Hematopoietic multipotent progenitor cell treated with erythropoietin and hydrocortisone succinate and interleukin-3 and kit ligand, for 8 days (in vitro differentiated cells): ENCODE measurements at places on chromosomes 12 and 14.

DNA sequence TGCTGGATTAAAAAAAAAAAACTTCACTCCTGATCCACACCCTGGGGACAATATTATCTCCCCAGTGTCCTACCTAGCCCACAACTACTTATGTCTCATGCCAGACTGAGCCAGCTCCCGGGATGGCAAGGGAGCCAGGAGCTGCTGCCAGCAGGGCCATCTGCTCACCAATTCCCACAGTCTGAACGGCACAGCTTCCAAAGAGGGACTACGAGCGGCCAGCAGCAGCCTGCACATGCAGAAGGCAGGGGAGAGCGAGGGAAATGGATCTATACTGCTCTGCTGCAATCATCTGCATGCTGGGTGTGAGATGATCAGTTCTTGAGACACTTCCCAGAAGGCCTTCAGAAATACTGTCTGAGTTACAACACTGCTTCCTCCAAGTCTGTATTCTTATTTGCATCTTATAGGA lies 11.1 kb downstream of the SSH1 start:
- no peak for DNase-seq

GRCh38 chr14:105748204-105748578 lies 221.8 kb downstream of the TMEM121 start:
- no peak for DNase-seq

DNA sequence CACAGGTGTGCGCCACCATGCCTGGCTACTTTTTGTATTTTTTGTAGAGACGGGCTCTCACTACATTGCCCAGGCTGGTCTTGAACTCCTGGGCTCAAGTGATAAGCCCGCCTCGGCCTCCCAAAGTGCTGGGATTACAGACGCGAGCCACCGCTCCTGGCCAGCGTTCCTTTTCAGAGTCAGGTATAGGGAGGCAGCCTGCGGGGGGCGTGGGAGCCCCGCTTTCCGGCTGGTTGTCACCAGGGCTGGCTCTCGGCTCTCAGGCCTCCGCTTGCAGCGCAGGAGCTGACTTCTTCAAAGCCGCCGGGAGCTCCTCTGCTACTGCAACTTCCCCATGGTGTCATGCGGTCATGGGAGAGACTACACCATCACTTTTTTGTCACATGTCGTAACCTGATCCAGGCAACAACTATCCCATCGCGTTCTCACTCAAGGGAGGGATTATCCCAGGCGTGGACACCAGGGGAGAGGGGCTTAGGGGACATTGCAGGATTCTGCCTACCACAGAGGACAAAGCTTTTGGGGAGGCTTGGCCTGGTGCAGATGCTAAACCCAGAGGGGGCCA lies 129.4 kb downstream of the SCARB1 start:
- peak; percentile 15 for DNase-seq

GRCh38 chr12:121366063-121366459 lies 13.8 kb upstream of the ANAPC5 start:
- no peak for DNase-seq

DNA sequence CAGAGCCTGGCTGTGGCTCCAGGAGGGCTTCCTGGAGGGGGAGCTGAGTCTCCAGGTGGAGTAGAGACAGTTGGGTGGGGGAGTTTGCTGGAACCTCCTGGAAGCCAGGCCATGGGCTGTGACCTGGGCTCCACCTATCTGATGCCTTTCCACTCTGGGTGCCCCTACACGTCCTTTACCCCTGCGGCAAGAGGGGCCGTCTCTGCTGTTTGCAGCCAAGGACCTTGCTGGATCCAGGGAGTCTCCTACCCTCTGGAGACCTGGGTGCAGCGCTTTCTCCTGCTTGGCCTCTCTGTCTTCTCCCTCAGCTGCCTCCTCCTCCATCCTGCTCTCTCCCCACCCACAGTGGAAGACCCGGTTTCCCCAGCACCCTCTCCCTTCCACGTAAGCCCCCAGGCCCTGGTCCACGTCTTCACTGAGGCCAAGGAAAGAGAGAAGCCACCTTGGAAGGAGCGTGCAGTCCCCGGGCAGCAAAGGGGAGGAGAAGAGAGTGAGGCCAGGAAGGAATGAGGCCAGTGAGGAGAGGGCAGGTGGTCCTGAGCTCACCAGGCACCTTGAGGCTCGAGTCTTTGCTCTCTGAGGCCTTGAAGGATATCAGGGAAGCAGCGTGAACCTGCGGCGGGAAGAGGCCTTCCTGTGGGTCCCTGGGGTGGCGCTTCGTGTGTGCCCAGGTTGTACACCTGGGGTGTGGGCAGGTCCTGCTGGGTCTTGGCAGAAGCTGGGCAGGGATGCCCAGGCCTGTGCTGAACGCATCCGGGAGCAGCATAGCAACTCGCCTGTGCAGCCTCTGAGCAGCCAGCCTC lies 294.3 kb upstream of the RTL1 start:
- no peak for DNase-seq

DNA sequence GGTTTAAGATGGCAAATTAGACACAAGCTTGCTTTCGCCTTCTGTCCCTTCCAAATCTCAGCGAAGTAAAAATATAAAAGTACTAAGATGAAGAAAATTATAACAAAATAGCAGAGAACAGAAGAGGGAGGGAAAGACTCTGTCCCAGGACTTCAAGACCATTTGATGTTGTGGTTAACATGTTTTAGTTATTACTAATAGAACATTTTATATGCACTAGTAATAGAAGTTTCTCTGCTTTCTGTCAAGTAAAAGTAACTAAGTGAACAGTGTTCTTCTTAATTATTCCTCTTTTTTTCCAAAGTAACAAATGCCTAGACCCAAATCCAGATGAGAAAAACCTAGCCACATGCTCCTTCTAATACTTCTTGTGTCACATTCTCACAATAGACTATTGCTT lies 85.1 kb upstream of the DAAM1 start:
- no peak for DNase-seq

DNA sequence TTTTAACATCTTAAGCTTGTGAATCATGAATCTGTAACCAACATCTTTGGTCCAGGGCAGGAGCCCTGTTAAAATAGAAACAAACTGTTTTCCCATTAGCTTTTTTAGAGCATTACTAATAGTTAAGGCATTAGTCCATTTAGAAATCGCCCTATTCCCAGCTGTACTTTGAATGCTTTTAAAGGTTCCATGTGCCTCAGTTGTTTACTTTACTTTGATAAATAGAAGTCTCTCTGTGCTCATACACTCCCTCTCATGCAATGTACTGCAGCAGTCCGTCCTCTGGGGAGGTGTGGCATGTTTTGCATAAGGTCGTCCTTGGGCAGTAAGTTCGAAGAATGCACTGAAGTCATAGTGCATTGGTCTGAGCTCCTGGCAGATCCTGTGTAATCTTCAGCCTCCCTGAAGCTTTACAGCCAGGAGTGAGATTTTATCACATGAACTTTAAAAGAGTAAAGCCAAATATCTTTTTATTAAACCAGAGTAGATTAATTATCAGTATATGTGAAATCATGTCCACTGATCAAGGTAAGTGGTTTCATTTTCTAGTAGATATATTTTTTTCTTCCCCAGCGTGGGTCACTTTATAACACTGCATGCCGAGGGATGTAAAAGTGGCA lies 134.7 kb downstream of the FGD4 start:
- peak; percentile 47 for DNase-seq

DNA sequence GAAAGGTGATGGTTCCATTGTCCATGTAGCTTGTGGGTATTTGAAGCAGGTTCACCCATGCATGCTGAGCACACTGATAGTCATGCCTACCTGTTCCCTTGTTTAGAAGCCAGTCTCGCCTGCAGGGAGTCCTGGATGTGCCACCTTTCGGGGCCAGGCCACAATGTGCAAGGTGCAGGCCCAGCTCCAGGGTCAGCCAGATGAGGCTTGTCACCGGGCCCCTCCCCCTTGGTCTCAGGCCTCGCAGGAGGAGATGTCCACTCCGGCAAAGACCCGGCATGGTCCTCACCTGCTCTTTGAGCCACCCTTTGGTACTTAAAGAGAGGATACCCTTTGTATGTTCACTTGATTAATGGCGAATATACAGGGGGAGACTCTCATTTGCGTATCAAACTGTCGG lies 140.4 kb upstream of the RTL1 start:
- DNase-seq: no peak

GRCh38 chr12:67884596-67884995 lies 104.7 kb upstream of the IFNG-AS1 start:
- no peak for DNase-seq

DNA sequence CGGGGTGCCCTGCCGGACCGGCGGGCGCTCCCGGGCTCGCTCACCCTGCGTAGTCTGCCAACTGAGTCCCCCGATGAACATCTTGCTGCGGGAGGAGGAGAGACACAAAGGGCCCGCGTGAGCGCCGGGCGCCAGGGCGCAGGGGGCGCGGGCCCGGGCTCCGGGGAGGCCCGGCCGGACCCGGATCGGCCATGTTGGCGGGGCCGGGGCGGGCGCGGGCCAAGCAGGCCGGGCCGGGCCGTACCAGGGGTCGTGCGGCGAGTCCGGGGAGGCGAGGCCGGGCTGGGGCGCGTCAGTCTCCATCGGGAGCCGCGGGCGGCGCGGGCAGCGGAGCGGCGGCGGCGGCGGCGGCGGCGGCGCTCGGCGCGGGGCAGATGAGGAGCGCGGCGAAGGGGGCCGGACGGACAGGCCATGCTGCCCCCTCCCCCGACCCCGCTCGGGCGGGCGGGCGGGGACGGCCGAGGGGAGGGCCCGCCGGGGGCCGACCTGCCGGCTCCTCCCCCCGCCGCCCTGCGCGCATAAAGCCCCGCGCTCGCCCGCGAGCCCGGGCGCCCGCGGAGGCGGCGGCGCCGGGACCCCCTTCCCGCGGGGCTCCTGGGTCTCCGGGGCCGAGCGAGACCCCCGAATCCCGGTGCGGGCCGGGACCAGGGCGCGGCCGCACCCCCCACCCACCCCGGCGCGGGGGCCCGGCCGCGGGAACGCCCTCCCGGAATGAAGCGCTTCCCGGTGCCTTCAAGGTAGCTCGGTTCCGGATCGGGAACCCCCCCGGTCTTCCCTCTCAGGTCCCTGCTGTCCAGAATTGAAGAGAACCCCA lies at the start of gene MSI1:
Gene MSI1 (minus strand): TSS at position 376 of the 814 bp plus-strand sequence. CDS start 73 bp downstream, at position 303.
- no peak for DNase-seq

GRCh38 chr14:101031721-101032120 lies 128.2 kb upstream of the RTL1 start:
- DNase-seq: no peak

- no peak for DNase-seq
Measured at GRCh38 chr14:54609576-54609975, 42.6 kb downstream of the SAMD4A start.

DNA sequence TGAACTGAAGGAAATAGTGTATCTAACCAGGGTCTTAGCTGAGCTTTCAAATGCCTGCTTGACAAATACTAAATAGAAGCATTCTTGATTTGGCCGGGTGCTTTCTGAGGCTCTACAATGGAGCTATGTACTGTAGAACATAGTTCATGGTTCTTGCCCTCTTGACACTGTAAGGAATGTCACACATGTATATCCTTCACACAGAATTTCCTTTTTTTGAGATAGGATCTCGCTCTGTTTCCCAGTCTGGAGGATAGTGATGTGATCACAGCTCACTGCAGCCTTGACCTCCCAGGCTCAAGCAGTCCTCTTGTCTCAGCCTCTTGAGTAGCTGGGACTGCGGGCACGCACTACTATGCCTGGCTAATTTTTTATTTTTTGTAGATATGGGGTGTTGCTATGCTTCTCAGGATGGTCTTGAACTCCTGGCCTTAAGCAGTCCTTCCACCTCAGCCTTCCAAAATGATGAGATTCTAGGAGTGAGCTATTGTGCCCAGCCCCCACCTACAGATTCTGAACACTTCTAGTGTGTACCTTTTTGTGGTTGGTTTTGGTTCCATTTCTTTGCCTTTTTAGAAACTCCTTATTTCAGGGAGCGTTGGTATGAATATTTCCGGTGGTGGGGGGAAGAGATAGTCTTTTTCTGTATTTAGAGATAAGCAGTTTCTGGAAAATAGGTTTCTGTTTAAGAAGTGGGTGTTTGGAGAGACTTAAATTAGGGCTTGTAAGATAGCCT lies 4.2 kb downstream of the MLXIP start:
- DNase-seq: peak; percentile 91

- DNase-seq: no peak
Measured at GRCh38 chr12:129532082-129532481, 371.7 kb downstream of the TMEM132D start.

DNA sequence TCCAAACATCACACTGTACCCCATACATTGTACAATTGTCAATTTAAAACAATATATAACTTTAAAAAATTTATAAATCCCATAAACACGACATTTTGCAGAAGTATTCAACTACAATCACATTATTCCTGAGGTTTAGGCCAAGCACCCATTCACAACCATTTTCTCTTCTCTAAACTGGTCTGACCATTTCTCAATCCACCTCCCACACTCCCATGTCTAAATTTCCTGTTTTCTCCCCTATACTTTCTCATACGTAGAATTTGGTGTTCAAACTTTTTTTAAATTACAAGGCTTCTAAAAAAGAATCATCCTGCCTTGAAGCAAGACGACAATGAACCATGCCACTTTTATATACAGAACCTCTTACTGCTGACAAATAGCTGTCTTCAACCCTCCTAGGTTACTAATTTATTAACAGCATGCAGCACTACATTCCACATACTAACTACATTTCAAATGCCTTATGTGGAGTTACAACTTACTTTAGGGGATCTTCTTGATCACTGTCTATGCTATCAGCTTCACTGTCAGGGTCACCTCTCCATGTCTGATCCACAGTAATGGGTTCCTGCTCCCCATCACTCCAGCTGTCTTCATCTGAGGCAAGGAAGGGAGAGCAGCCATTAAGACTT lies 3.4 kb downstream of the KANSL2 start:
- DNase-seq: no peak

GRCh38 chr12:22653791-22654190 lies 28.8 kb downstream of the ETNK1 start:
- no peak for DNase-seq

DNA sequence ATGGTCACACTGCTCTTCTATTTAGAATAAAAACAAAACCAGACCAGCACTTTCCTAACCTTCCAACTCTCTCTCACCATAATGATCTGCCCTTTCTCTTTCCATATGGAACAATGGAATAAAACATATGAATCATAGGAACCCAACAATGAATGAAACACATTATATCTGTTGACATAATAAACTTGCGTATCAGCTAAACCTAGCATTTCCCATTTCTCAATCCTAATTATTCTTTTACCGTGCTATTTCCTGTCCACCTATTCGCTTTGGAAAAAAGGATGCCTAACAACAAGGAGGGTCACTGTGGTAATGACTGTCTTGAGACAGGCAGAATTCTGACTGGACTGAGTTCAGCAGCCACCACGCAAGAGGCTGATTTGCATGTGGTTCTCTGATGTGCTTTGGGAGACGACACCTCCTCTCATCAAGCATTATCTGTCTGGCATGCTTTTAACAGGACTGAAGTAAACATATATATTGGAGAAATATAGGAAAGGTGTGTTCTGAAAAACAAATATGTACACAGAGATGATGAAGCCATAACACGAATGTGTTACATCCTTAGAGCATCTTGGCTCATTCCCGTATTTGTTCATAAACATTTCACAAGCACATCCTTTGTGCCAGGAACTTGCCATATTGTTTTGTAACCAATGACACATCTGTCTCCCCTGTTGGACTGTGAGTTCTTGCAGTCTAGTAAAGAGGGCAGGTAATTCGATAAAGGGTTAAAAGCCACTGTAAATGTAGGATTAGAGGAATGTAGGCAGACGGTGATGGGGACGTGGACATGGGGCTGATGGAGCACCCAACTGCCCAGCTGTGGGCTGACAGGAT lies 87.7 kb downstream of the PTPRB start:
- DNase-seq: no peak
